ENCODE measurements at places on chromosomes 1 and 21.

DNA sequence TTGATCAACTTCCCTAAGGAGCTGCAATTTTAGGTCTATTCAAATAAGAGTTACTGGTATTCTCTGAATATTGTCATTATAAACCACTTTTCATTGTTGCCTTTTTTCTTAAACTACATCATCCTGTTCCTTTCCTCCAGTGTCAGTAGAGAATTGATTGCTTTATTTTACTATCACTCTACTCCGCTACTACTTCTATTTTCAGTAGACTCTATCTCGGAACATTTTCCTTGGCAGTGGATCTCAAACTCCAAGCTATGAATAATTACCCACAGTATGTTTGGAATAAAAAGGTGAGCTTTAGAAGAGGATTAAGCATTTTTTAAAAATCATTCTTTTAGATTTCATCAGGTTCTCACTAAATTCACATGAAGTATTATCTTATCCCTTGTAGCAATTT lies 224.9 kb downstream of the GREM2 start:
- no peak for DNase-seq
- no peaks in the 10 kb centered on the region for H3K27me3 ChIP-seq
- no peaks in the 10 kb centered on the region for H3K4me1 ChIP-seq
- H3K4me3 ChIP-seq: no peak overlapping the region
- no peak overlapping the region for H3K27ac ChIP-seq

- DNase-seq: no peak
- H3K27ac ChIP-seq: no peak overlapping the region
- peaks cover 6% of the 10 kb centered on the region for H3K4me1 ChIP-seq
- no peaks in the 10 kb centered on the region for H3K27me3 ChIP-seq
- H3K4me3 ChIP-seq: no peak overlapping the region
Measured at GRCh38 chr1:46410156-46411009, 16.3 kb downstream of the FAAH start.

GRCh38 chr1:199667089-199667488 lies 360.4 kb upstream of the NR5A2 start:
- H3K4me3 ChIP-seq: no peak overlapping the region
- H3K36me3 ChIP-seq: no peaks in the 10 kb centered on the region
- DNase-seq: no peak

DNA sequence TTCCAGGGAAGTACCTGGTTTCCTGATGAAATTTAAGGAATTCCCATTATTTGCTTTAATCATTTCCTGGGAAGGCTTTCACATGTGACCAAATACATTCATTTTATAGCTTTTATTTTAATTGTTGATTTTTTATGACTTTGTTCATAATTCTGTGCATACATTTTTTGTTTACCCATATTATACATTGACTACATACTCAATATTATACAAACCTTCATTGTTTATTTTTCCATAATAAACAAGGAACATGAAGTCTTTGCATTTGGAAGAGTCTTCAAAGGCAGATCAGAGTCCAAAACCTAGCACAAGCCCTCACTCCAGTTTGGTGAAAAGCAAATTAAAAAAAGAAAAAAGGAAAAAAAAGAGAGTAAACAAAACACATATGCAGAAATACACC lies 218.3 kb upstream of the NRIP1 start:
- no peak for DNase-seq
- H3K27ac ChIP-seq: no peak overlapping the region
- H3K27me3 ChIP-seq: no peaks in the 10 kb centered on the region
- no peaks in the 10 kb centered on the region for H3K36me3 ChIP-seq

GRCh38 chr1:54325284-54325683 lies 80.9 kb downstream of the SSBP3 start:
- peak overlapping the region; percentile 19 for H3K27ac ChIP-seq
- peaks cover 67% of the 10 kb centered on the region for H3K4me1 ChIP-seq
- no peaks in the 10 kb centered on the region for H3K36me3 ChIP-seq
- no peaks in the 10 kb centered on the region for H3K27me3 ChIP-seq
- DNase-seq: no peak

DNA sequence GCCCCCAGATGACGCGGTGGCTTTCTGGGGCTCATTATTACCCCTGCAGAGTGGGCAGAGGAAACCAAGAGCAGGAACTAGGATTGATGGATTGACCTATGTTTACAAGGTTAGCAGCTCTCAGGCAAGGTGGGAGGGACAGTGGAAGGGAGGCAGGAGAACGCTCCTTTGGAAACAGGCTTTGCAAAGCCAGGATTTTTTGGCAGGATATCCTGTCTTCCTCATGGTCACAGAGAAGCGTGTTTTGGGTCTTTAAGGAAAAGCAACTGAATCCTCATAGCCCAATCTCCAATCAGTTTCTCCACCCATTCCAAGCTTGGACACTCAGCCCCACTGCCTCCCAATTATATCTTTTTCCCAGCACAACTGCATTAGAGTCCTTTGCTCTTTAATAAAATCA lies 105.6 kb upstream of the SOD1 start:
- H3K27ac ChIP-seq: no peak overlapping the region
- no peaks in the 10 kb centered on the region for H3K27me3 ChIP-seq
- no peaks in the 10 kb centered on the region for H3K36me3 ChIP-seq
- DNase-seq: no peak
- no peak overlapping the region for H3K4me3 ChIP-seq

Data from thoracic aorta (tissue), 2 donors.